ENCODE measurements at places on chromosomes 1 and 21.
A peak's percentile ranks its signal among the peaks of the same experiment; 100 is the strongest.

- DNase-seq: no peak
Measured at GRCh38 chr1:21067551-21068227, 109.0 kb downstream of the EIF4G3 start.

GRCh38 chr1:94654031-94654430, 112.5 kb upstream of the F3 start:
- no peak for DNase-seq

DNA sequence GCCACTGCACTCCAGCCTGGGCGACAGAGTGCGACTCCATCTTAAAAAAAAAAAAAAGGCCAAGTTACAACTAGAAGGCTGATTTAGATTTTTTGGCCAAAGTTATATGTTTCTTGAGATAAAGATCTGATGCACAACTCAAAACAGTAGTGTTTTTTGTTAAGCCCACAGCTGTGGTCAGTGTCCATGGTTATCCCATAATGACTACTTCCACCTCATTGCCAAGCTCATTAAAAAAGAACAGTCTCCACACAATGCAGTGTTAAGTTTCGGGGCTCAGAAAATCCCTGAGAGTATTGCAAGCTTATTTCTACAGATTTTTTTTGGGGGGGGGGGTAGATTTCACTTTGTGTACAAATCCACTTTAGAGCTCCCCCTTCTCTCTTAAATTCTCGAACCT, 120.5 kb downstream of the RUNX1 start:
- DNase-seq: no peak

GRCh38 chr1:204085876-204086275, 13.0 kb downstream of the SOX13 start:
- no peak for DNase-seq

GRCh38 chr1:231248778-231249177, 7.8 kb downstream of the GNPAT start:
- DNase-seq: no peak

GRCh38 chr1:183023601-183024316, 539 bp downstream of the LAMC1 start:
- DNase-seq: peak; percentile 77

- DNase-seq: no peak
Measured at GRCh38 chr1:241352401-241352800, 4.6 kb downstream of the RGS7 start.

- no peak for DNase-seq
Measured at GRCh38 chr1:90309806-90310205, 314.9 kb downstream of the ZNF326 start.

- no peak for DNase-seq
Measured at GRCh38 chr21:46017148-46017547, 35.6 kb downstream of the COL6A1 start.

DNA sequence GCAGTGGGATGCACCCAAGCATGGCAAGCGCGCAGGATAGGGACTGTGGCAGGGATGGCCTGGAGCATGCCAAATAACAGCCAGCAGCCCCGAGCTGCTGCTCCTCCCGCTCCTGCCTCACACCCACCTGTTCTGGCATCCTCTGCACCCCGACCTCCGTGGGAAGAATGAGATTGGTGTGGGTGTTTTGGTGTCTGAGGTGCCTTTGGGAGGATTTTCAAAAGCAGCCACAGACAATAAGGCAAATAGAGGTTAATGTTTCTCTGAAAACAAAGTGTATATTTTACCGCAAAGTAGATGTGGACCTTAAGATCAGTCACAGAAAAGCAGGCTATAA, 35.5 kb downstream of the IGFN1 start:
- DNase-seq: peak; percentile 23

DNA sequence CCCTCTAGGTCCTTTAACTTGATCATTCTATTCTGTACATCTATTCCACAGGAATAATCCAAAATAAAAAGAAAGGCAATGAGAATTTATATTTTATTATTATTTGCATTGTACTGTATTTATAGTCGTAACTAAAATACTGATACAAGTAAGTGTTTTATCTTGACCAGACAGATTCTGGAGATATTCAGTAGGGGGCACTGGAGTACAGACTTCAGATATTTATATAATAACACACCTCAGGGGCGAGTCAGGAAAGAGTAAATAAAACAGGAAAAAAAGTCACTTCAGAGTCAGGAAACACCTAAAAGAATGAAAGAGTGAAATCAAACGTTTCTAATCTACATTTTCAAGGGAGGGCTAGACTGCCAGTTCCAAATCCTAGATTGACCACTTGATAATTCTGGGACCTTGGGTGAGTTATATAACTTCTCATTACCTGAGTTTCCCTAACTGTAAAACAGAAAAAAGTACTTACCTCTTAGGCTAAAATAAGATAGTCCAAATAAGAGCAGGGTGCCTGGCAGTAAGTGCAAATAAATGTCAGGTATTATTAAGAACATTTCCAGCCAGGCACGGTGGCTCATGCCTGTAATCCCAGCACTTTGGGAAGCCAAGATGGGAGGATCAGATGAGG, 31.1 kb upstream of the MTF1 start:
- DNase-seq: no peak

DNA sequence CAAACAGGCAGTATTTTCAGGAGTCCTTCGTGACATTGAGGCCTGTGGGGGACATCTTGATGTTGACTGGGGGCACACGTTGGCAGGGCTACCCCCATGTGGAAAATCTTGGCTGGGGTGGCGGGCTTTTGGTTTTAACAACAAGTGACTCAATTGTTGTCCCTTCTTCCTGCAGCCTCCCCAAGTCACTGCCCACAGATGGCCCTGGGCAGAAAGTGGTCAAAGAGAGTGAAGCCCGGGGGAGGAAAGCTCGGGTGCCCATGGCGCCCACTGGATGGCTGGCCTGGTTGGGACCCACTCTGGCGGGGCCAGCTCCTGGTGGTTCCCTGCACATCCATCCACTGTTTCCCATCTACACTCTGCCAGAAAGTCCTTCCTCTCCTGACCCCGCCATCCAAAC, 24.6 kb upstream of the ZNF648 start:
- no peak for DNase-seq

DNA sequence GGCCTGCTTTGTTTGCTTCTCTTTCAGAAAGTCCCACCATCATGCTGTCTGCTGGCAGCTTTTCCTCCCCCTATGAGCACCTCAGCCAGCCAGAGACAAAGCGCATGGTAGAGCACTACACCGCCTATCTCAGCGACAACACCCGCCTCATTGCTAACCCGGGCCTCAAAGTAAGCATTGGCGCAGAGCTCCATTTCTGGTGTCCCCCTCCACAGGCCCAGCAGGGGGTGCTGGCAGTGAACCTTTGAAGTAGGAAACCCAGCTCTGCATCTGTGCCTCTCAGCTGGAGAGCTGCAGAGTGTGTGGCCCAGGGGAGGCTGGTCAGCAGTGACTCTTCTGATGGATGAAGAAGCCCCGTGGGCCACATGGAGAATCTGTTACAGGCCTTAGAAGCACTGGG, 81.2 kb upstream of the RAVER2 start:
- DNase-seq: no peak

DNA sequence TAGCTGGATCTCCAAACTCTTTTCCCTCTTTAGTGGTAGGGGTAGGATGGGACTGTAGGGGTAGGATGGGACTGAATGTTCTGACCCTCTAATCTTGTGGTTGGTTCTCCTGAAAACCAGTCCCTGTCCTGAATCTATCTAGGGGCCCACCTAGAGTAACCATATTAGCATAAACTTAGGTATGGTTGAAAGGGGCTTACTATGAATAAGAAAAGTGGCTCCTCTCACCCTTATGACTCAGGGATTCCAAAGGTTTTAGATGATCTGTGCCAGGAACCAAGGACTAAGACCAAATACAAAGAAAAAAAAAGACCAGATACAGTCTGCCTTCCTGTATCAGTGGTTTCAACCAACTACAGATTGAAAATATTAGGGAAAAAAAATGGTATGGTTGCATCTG, 28.9 kb downstream of the RNF2 start:
- no peak for DNase-seq

GRCh38 chr1:51296383-51297357, 33.7 kb downstream of the TTC39A start:
- DNase-seq: peak; percentile 90

- DNase-seq: no peak
Measured at GRCh38 chr1:232319072-232319471, 310.9 kb downstream of the SIPA1L2 start.

- DNase-seq: peak; percentile 41
Measured at GRCh38 chr1:225471453-225472301, 43.8 kb upstream of the LBR start.

- no peak for DNase-seq
Measured at GRCh38 chr1:186218654-186219352, 156.2 kb downstream of the TPR start.

DNA sequence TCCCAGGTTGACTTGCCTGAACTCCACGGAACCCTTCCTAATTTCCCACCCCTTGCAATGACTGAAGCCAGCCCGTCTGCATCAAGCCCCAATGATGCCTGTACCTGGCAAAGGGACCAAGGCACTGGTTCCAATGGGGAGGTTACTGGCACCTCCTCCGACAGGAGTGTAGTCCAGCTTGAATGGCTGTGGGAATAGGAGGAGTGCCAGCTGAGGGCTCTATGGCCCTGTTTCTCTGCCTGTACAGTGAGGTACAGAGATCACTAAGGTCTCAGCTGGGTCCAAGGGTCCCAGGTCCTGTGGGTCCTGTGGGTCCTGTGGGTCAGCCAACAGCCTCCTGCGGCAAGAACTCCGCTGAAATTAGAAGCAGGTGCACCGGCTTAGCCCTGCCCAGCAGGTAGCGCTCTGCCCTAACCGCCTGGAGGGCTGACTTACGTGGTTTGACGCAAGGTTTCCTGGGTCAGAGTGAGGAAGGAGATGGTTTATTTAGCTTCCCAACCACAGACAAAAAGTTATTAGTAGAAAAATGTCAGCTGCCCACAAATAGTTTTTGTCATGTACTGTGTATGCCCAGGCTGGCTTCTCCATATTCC, 9.9 kb upstream of the SPRR4 start:
- no peak for DNase-seq

- DNase-seq: no peak
Measured at GRCh38 chr1:23573574-23574182, 14.4 kb upstream of the ID3 start.

- no peak for DNase-seq
Measured at GRCh38 chr1:12757836-12758235, 11.8 kb downstream of the CFAP107 start.

DNA sequence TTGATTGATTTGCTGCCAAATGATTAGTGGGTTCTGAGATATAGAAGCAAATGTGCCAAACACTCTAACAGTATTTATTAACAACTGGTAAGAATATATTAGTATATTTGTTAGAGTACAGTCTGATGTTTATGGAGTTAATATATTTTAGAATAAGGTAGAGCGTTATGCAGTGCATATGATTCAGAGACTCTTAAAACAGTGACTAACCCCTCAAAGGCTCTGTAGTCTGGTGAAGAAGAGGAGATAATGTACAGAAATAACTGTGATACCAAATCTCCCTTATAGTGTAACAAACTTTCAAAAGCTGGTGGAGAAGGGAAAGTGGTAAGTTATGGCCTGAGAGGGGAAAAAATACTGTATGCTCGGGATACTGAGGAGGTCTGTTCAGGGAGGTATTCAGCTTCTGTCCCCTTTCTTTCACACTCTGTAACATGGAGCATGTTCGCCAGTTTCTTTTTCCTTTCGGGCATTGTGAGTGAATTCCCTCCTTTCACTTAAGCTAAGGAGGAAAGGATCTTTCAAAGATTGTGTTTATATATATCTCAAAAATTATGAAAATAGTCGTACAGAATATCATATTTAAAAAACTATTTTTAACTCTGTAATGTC, 121.2 kb downstream of the ADGRL2 start:
- no peak for DNase-seq

DNA sequence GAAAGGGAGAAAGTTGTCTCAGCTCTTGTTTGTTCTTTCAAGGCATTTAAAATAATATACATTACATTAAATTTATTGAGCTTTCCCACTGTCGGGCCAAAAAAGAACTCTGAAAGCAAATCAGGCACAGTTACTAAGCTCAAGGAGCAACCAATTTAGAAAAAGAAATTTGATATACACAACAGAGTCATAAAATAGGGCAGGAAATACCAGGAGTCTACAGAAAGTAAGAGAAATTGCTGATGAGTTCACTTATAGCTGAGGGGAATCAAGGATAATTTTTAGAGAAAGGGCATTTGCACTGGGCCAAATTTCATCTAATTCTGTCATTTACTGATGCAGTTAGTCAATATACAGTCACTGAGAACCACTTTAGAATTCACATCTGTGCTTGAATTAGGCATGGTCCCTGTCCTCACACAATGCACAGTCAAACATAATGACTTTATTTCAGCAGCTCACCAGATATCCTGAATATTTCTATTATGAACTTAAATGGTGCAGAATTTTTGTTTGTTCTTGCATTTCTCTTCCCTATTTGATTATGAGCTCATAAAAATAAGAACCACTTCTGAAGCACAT, 249.6 kb upstream of the BEND5 start:
- DNase-seq: no peak

DNA sequence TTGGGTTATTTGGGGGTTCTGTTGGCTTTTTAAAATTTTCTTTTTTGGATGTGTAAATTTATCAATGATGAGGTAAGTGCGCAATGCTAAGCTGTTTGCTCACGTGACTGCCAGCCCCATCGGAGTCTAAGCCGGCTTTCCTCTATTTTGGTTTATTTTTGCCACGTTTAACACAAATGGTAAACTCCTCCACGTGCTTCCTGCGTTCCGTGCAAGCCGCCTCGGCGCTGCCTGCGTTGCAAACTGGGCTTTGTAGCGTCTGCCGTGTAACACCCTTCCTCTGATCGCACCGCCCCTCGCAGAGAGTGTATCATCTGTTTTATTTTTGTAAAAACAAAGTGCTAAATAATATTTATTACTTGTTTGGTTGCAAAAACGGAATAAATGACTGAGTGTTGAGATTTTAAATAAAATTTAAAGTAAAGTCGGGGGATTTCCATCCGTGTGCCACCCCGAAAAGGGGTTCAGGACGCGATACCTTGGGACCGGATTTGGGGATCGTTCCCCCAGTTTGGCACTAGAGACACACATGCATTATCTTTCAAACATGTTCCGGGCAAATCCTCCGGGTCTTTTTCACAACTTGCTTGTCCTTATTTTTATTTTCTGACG, 3.1 kb downstream of the OLIG2 start:
- no peak for DNase-seq

GRCh38 chr1:108722292-108722691, 9.6 kb downstream of the FNDC7 start:
- DNase-seq: no peak

DNA sequence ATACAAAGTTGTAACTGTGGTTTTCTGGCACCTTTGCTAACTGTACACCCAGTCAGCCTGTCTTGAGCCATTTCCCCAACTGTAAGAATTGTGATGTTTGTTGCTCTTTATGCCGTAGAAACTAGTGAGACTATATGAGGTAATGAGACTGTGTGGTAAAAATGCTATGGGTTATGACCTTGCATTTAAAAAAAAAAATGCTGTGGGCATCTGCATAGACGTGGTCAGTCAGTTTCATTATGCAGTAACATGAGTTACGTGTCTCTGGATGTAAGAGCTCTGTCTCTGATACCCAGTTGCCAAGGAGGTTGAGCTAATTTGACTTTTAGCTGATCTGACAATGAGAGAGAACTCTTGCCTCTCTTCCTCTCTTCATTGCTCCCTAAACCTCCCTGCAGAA, 80.6 kb upstream of the LAMC2 start:
- no peak for DNase-seq
